EL (cell line): ENCODE measurements at places on chromosomes 6 and 20.

DNA sequence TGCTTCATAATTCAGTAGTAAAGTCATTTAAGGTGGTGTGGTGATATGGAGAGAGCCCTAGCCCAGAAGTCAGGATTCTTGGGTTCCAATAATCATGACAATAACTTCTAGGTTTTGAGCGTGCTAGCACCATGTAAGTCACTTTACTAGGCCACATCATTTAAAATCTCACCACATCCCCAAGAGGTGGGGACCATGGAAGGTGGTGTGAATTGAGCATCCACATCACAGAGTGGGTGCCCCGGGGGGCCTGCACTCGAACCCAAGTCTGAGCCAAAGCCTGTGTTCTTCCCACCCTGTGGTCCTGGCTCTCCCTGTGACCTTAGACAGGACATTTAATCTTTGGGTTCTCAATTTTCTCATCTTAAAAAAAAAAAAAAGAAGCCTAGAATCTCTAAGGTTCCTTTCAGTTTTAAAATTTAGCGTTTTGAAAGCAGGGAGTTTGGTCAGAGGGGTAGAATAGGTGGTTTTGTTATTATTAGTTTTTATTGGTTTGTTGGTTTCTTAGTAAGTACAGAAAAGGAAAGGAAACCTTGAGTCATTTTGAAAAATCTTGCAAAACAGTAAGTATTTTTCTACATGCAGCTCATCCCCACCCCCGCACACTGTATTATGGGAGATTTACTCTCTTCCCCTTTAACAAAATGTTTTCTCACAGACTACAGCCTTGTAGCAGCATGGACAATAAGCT lies 26.4 kb downstream of the ARMC2 start:
- DNase-seq = peak; percentile 25

DNA sequence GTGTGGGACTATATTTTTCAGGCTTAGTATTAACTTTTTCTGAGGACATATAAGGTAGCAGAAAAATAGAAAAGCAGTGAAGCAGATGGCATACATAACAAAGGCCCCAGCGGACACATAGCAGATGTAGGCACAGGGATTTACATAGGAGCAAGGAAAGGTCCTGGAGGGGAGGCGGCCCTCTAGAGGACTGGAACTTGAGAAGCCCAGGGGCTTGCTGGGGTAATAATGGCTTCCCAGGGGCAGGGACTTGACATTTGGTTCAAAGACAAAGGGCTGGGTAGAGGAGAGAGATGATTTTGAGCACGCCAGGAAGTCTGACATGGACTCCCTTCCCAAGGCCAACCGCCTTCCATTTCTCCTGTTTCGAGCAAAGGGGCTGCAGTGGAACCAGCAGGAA lies 31.7 kb upstream of the OSTM1 start:
- DNase-seq = no peak

- DNase-seq = no peak
Measured at GRCh38 chr6:71446470-71446869, 157.9 kb downstream of the OGFRL1 start.

DNA sequence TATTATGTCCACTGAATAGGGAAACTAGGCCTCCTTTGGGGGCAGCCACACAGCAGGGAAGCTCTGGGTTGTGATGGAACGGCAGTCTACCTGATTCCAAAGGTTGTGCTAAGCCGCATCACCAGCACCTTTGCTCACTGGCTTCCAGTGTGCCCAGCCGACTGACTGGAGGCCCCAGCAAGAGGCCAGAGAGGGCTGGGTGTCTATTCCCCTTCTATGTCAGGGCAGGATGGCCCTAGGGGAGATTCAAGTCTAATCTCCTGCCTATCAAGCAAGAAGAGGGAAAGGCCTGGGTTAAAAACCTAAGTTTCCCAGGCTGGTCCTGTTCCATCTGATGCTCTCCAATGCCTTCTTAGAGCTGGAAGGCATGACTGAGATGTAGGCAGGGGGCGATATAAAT lies 53.6 kb downstream of the JPH2 start:
- no peak for DNase-seq

GRCh38 chr6:41200296-41200900 lies 551 bp downstream of the TREML2 start:
- DNase-seq = peak; percentile 9

GRCh38 chr20:59336540-59336939 lies 36.1 kb downstream of the EDN3 start:
- DNase-seq = no peak
